ENCODE measurements at places on chromosomes 12 and 14.

GRCh38 chr12:65343230-65343629, 64.7 kb downstream of the MSRB3 start:
- no peak for DNase-seq

- no peak for DNase-seq
Measured at GRCh38 chr14:37596790-37597472, 1.5 kb downstream of the TTC6 start.

- no peak for DNase-seq
Measured at GRCh38 chr12:132444957-132445883, 44.7 kb upstream of the FBRSL1 start.

DNA sequence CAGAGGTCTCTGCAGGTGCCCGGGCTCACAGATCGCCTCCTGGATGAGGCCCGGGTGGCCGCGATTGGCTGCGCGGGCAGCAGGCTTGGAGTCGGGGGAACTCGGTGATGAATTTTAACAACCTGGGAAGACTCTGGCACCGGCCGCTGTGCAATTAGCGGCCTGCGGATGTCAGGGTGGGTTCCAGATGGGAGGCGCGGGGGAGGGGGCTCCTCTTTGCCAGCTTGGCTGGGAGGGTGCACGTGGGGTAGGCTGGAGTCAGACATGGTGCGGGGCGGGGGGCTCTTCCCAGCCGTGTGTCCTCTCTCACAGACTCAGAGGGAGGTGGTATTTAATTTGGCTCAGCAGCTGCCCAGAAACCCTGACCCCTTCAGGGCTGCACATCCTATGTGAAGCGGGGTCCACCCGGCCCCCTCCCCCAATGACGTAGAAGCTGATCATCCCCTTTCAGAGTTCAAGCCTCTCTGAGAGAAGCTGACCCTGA, 81.4 kb downstream of the KIF26A start:
- DNase-seq: peak; percentile 41

DNA sequence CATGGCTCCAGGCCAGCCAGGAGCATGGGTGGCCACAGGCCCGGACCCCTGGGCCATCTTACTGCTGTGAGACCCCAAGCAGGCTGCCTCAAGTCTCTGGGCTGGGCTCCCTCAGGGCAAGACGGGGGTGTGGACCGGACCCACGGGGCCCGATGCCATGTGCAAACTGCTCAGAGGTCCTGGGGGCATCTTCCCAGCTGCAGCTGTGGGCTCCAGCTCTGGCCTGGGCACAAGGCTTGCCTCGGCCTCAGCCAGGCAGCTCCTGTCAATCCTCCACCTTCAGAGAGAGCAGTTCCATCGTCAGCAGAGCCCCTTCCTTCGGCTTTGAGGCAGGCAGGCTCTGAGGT, 12.4 kb upstream of the GPR132 start:
- DNase-seq: no peak

DNA sequence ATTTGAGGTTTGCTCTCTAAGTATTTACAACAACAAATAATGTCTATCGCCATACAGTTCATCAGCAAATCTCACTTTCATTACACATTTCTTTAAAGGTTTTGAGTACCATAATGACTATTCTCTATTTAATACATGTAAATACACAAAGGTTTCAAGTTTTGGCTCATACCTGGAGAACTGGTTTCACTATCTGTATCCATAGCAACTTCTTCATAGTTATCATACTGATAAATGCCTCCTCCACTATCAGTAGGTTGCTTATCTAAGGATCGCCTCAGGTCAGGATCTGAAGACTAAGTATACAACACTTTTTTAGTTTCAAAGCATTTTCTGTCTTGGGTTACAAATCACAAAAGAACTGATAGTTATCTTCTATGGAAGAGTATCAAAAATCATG, 21.4 kb downstream of the ZFC3H1 start:
- DNase-seq: no peak

DNA sequence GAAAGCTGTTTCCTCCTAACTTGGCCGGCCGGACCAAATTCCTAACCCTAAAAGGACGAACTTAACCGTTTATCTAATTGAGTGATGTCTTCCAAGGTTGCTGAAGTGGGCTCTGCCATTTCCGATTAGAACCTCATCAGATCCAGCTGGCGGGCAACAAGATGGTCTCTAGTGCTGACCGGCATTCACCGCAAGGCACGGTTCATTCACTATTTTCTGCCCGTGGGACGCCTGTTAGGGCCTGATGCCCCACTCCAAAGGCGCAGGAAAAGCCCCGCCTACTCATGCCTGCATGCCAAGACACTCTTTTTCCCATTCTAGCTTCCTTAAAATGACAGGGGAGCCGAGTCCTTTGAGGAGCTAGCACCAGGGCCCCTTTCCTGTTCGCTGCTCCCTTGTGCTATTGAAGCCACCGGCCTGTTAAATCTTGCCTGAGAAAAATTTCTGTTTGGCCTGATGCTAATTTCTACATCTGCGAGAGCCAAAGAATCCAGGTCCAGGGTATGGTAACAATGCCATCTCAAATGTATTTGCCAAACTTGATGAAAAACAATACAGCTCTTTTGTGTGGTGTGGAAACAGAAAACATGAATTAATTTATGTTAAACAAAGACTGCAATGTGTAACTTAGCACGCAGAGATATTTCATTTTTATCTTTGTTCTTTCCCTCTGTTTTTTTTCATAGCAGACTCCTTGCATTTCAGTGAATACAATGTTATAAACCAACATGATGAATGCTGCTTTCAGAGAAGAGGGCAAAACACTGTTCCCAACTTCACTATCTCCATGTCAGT, 1071.2 kb upstream of the USP15 start:
- DNase-seq: no peak

DNA sequence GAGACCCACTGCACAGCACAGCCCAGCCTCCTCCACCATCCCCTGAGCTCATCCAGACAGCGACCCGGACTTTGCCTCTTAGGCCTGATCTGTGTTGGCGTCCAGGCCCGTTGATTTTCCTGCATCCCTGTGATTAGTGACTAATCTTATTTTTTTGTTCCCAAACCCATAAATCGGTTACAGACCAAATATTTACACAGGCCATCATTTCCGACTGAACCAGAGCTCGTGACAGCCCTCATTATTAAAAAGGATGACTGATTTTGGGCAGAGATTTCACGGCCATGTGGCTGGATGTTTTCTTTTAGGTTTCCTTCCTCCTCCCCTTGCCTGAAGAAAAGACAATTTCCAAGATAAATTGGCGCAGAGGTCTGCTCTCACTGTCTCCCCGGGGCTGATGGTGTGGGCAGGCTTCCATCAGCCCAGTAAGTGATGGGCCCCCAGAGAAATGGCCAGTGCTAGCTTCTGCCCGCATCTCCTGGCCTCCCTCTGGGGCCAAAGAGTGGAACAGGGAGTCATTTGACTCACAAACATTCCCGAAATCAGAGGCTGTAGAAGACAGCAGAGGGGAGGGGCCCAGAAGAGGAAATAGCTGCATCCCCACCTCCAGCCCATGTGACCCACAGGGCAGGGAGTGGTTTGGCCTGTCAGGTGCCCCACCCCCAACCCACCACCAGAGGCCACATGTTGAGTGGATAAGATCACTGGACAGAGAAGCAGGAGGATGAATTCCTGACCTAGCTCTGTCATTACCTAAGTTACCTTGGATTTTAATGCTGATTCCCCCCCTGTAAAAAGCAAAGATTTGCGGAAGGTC, 283.5 kb downstream of the KSR2 start:
- DNase-seq: peak; percentile 93

DNA sequence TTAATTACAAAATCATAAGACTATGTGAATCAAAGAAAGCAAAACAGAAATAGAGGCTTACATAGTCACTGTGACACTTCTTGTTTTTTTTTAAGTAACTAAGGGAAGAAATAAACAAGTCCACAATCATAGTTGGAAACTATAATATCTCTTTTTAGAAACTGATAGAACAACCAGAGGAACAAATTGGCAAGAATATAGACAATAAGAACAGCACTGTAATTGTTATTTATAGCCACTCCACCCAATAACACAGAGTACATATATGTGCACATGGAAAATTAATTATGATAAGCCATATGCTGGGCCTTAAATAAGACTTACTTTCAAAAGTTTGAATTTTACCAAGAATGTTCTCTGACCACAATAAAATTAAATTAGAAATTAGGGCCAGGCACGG, 101.1 kb downstream of the PLEKHG7 start:
- DNase-seq: no peak

DNA sequence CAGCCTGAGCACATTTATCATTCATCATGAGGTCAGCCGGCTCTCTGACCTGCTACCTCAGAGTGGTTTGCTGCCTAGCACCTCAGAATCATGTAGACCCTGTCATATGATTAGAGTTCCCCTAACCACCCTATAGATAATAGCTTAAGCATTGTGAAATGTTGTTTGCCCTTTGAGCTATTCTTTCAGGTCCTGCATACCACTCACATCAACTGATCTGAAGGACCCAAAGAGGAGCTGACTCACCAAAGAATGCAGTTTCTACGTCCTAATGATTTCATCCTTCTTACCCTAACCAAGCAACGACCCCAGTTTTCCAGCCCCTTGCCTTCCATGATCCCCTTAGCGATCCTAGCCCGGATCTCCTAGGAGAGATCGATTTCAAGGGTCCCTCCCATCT, 527.9 kb downstream of the SOX5 start:
- no peak for DNase-seq

DNA sequence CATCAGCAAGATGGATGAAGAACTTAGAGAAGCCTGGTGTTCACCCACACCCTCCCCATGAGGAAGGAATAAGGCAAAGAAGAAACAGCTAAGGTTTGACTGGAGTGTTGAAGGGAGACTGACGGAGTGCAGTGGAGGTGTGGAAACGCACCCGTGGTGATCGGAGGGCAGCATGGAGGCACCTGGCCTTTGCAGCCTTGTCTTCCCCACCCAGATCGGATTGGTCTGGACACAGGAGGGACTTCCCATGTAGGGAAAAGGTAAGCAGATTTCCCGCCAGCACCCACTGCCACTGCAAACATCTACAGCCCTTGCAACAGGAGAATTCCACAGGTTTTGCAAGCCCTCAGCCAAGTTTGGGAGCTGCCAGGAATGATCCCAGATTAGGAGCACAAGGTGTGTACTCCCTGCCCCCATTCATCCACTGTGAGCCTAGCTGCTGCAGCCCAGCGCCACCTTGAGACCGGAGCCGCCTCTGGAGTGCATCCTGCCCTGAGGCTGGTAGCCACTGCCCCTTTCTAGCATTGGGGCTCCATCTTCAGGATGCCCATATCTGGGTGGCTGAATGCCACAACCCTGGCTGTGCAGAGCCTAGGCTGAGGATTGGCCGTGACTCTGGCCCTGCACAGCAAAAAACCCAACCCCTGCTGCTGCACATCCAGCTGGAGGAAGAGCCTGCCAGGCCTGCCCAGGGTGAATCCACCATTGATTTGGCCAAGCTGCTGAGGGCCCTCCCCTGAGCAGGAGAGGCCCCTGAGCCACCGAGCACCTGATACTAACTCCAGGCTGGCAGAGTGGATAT, 411.1 kb downstream of the TMEM121 start:
- no peak for DNase-seq

DNA sequence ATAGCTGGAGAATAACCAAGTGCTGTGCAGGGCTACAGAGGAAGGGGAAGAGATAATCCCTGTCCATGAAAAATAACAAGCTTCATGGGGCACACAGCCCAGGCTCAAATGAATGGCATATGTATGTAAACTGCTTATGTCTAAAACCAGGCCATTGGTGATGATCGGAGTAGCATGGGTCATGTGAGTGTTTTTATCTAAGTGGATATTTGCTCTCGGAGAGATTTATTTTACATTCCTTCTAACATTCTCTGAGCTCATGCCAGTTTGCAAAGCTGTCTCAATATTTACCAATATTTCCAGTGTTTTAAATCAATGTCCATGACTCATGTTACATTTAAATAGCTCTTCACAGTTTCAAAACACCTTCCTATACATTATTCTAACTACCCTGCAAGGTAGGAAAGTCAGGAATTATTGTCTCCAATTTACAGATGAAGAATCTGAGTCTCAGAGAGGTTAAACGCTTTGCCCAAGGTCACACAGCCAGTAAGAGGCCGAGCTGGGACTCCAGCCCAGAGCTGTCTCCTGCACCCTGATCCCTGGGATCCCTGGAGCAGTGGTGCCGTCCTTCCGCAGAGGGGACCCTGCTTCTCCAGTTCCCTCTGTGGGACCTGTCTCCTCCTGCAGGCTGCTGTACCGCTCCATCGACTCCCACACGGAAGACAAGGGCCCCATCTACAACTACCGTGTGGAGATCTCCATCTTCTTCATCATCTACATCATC, 186.7 kb upstream of the FKBP4 start:
- DNase-seq: no peak

GRCh38 chr12:124422142-124422569, 127.3 kb downstream of the RFLNA start:
- DNase-seq: peak; percentile 76

- peak; percentile 49 for DNase-seq
Measured at GRCh38 chr12:121578230-121579189, 2.3 kb downstream of the KDM2B start.

DNA sequence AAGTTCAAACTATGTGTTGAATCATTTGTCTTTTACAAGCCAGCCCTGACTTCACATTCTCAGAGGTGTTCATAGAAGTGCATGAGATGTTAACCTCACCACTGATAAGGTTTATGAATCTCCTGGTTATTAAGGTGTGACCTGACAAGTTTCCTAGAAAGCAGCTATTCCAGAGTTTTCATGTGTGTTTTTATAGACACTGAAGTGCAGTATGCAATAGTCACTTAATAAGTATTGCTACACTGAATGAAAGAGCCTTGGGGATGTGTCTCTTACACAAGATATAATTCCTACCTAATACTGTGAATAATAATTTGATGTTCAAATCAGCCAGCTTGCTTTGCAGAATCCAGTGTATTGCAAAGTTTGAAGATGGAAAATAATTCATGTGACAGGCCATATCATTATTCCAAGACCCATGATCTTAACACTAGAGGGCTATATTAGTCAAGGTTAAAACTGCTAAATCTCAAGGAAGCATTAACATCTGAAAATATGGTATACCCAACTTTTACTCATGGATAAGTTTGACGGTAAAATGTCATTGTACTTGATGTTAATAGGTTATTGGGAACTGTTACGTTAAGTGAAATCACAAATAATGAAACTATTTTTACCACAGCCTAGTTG, 13.0 kb downstream of the SLC25A3 start:
- DNase-seq: no peak

DNA sequence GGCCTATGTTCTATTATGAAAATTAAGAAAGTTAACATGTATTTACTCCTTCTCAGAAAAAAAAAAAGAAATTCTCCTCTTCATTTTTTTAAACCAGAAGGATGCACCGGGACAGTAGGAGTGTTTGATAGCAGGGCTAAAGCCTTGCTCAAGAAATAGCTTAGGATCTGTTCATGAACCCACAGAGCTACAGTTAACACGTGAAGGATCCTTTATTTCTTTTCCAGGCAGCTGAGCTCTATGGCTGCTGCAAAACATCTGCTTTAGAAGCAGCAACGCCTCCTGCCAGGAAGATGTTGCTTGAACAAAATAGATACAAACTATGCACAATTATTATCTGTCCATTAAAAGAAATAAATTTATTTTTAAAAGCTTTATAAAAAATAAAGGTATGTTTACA, 254.8 kb downstream of the PRKD1 start:
- DNase-seq: no peak

DNA sequence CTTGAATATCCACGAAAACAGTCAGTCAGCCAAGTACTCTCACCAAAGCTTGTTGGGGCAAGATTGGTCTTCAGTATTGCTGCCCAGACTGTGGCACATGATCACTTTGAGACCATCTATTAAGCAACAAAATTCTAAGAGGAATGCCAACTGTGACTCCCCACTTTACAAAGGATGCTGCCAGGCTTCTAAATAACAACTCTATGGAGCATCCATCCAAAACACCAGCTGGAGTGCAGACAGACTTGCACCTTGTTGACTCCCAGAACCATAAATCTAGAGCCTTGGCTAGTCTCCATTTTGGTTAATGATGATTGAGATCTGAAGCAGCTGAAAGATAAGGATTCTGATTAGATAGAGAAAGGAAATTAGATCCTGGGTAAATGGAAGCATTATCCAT, 132.8 kb downstream of the DIO2 start:
- DNase-seq: no peak

Measured in iPS-NIHi11 (cell line).